ENCODE measurements at places on chromosomes 11 and 22.

GRCh38 chr11:23903044-23903704 lies 593.7 kb upstream of the LUZP2 start:
- no peak for DNase-seq

- DNase-seq = no peak
Measured at GRCh38 chr11:122780296-122780949, 57.9 kb upstream of the CRTAM start.

GRCh38 chr11:74373382-74373781 lies 24.9 kb downstream of the PGM2L1 start:
- DNase-seq = no peak

DNA sequence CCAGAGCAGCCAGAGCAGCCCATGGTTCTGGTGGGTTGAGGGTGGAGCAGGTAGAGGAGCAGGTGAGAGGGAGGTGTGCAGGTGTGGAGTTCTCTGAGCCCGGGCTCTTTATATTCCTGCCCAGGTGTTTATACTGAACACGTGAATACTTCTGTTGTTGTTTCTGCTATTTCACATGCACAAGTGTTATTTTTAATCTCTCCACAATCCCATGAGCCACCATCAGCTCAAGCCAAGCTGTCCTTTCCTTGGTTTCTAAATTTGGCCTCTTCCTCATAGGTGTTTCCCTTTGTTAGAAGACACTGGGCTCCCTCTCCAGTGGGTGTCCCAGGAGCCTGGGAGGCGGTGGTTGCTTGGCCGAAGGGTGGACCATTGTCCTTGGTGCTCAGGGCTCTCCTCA lies at the start of gene KRTAP5-3:
Gene KRTAP5-3 (minus strand): TSS at position 101 of the 400 bp plus-strand sequence. CDS start 78 bp downstream, at position 23.
- DNase-seq = no peak

- no peak for DNase-seq
Measured at GRCh38 chr11:34454308-34455032, 15.7 kb downstream of the CAT start.

- DNase-seq = peak; percentile 85
Measured at GRCh38 chr22:46071451-46072109, 78.7 kb upstream of the PPARA start.

DNA sequence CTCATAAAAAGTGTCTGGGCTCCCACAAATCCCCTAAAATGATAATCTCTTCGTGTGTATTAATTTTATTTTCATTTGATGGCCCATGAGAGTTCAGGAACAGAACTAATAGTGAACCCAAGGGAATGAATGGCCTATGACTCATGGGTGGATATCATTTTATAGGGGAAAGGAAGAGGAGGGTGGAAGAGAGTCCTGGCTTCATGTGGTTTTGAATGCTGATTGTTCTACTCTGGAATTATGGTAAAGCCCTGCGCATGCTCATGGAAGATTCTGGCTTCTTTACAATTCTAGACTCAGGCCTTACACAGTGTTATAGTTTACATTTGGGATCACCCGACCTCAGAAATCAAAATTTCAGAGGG lies 35.2 kb downstream of the MAML2 start:
- peak; percentile 25 for DNase-seq

GRCh38 chr11:36441610-36442208 lies 68.4 kb downstream of the TRAF6 start:
- no peak for DNase-seq

DNA sequence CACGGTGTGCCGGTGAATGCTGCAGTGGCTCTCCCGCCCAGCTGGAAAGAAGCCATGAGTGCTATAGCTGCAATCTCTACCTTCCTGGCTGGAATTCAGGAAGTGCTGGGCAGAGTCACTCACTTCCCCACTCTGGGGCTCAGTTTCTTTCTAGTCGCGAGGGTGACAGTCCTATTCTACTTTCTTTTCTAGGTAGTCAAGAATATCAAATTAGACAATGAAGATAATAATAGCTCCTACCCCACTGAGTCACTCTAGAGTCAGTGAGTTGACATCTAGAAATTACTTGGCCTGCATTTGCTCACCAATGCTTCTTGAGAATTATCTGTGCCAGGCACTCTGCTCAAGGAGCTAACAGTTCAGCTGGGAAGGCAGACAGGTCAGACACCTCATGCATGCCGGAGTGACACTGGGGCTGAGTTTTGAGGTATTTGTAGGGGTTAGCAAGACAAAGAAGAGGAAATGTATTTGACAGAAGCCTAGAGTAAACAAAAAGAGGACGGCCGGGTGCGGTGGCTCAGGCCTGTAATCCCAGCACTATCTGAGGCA lies 3.2 kb downstream of the CENPM start:
- DNase-seq = no peak

- no peak for DNase-seq
Measured at GRCh38 chr11:33682446-33682845, 18.2 kb downstream of the C11orf91 start.

- DNase-seq = no peak
Measured at GRCh38 chr11:32456864-32457263, 21.5 kb upstream of the WT1 start.

DNA sequence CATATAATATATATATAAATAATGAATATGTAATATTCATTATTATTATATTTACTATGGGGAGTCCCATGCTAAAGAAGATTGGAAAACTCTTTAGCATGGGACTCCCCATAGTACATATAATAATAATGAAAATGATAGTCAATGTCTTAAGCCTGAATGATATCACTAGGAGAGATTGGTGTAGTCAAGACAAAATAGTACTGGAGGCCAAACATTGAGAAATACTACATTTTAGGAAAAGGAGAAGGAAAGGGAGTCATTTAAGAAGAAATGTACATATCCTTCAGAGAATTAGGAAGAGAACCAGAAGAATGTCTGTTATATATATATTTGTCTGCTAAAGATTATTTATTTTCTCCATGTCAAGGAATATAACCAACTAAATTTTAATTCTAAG lies 5.0 kb upstream of the VWA5A start:
- no peak for DNase-seq

GRCh38 chr11:126452241-126453101 lies 97.0 kb downstream of the ST3GAL4 start:
- no peak for DNase-seq

DNA sequence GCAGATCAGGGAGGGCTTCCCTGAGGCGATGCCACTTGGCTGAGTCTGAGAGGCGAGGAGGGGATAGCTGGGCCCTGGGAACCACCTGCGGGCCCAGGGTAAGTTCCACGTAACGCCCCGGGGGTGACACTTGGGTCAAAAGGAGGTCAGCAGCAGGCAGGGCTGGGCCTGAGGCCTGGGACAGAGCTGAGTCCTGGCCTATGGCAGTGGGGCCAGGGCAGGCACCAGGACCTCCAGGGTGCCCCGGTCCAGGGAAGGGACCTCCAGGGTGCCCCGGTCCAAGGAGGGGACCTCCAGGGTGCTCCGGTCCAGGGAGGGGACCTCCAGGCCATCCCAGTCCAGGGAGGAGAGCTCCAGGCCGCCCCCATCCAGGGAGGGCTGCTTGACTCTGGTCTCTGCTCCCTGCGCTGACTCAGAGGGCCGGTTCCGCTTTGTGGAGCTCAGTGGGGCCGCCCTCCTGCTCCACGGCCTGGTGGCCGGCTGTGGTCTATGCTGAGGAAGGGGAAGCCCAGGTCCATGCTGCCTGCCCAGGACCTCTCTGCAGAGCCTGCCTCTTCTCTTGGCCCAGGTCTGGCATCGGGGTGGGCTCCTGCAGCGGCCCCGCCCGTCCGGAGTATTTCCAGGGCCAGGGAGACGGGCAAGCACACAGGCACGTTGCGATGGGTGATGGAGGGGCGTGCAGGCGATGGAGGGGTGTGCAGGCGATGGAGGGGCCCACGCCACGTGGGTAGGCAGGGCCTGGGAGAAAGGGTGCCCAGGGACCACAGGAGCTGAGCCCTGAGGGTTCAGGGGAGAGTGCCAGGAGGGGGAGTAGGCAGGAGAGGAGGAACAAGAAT lies 19.5 kb upstream of the WNT7B start:
- peak; percentile 89 for DNase-seq

DNA sequence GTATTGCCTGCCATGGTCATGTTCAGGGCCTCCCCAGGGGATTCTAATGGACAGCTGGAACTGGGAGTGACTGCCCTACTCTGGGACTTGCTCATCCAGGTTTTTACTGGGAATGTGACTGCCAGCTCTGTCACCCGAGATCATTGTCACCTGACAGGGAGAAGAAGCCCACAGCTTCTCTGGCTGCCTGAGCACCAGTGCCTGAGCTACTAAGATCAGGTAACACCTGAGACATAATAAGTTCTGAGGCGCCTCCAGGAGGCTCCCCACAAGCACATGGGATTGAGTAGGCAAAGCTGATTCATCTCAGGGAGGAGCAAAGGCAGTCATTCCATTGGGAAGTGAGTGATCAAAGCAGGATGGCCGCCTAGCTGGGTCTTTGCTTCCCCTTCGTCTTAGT lies 84.2 kb upstream of the GALNT18 start:
- DNase-seq = no peak

GRCh38 chr11:126280595-126280994 lies 2.3 kb upstream of the TIRAP start:
- peak; percentile 50 for DNase-seq

DNA sequence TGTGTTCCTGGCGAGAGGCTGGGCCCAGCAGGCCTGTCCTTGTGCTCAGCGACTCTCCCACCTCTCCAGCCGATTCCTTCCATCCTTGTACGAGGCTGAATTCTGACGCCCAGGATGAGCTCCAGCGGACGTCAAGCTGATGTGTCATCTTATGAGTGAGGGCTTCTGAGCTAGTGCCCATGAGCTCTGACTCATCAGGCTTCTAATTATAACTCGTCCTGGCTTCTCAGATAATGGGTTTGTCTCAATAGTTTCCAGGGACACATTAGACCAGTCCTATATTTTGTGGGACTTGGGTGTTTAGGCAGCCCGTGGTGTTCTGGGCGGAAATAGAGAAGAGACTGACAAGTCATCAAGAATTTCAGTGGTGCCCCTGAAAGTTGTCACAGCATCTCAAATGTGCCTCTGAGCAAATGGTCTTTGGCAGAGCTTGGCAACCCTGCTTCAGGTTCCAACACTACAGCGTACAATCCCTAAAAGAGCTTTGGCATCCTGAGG lies 108.2 kb upstream of the CD44 start:
- DNase-seq = peak; percentile 87

DNA sequence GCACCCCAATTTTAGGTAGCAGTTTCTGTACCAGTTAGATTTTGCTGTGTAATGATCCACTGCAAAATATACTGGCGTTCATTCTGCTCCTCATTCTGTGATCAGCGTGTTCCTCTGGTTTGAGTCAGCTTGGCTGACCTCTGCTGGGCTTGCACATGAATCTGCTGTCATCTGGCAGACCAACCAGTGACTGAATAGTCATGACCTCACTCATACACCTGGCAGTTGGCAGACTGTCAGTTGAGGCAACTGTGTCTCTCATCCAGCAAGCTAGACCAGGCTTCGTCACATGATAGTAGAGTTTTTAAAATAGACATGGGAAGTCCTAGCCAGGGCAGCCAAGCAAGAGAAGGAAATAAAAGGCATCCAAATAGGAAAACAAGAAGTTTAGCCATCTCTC lies 316.3 kb upstream of the LARGE1 start:
- no peak for DNase-seq

- no peak for DNase-seq
Measured at GRCh38 chr11:90629229-90629806, 406.5 kb upstream of the CHORDC1 start.

GRCh38 chr11:75929706-75930105 lies 114.7 kb downstream of the UVRAG start:
- no peak for DNase-seq

DNA sequence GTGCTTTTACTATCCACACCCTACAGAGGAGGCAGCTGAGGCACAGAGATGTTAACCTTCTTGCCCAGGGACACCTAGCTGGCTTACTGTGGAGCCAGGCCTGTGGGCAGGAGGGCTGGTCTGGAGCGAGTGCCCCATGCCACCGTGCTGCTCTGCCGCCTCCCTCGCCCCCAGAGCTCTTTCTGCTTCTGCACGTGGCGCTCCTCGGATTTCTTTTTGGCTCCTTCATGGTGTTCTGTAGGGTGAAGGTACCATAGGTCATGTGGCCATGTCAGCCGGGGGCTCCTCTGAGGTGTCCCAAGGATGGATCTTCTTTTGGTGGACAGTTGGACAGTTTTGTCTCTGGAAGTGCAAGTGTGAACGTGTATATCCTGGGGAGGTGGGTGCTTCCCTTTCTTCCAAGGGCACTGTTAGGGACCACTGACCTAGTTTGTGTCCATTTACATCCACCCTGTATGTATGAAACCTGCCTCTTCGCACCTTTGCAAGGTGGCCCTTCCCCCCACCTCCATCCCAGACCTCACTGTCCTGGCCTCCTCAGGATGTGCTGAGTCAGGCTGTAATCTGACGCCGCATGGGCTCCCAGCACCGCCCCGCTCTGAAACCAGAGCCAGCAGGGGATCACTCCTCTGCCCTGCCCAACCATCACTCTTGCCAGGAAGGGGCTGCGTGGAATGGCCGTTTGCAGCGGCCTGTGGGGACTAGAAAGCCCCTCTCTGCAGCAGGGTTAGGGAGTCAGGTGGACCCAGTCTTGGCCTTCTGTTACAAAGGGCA lies 31.7 kb downstream of the POLR3H start:
- DNase-seq = no peak

DNA sequence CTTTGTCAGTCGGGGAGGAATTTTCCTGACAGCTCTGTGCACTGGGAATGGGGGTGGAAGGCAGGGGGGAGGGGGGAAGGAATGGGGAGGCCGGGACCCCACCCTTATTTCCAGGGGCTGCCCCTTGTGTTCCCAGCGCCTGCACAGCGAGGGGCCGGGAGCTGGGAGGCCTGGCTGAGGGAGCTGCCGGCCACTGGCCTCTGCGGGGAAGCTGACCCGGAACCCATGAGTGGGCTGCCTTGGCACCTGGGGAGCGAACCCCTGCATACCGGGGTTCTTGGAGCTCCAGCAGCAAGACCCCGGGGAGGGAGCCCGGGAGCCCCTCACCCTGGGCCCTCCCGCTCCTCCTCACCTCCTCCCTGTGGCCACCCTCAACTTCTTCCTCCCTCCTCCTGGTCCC lies 3.5 kb downstream of the H19 start:
- no peak for DNase-seq

- DNase-seq = peak; percentile 64
Measured at GRCh38 chr11:67644042-67644441, 4.5 kb upstream of the TBX10 start.

DNA sequence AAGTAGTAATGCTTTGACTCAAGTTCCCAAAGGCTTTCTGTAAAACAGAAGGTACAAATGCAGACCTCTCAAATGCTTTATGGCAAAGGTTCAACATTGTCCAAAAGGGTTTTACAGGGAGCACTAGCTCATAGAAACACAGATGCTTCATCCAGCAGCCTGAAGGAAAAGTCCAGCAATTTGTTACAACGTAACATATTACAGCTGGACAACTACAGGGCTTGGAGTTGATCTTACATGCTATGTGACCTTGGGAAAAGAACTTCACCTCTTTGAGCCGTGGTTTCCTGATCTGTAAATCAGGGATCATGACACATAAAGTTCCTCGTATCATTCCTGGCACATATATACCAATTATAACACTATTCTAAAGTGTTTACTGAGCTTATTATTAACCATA lies 84.9 kb downstream of the DDIAS start:
- no peak for DNase-seq

GRCh38 chr11:10906521-10906920 lies 48.7 kb upstream of the ZBED5 start:
- no peak for DNase-seq

GRCh38 chr22:49404020-49404419 lies 423.7 kb downstream of the BRD1 start:
- DNase-seq = no peak

All from NB4 (cell line).